ENCODE measurements at places on chromosomes 4 and X. TPM values are rescaled to one million over a fixed set of nuclear protein-coding genes. Genes with fewer than 3 reads are reported as not detected.

Gene ADRA2C
- not detected for total RNA-seq

GRCh38 chr4:27276307-27277073 is 415.8 kb downstream of the STIM2 start:
- no peaks in the 10 kb centered on the region for H3K4me1 ChIP-seq
- no peak for DNase-seq
- H3K36me3 ChIP-seq = no peaks in the 10 kb centered on the region
- peaks cover 2% of the 10 kb centered on the region for H3K27me3 ChIP-seq
- no peak overlapping the region for H3K4me3 ChIP-seq

GRCh38 chrX:154371789-154372300 is 2.6 kb downstream of the FLNA start:
- peaks cover 16% of the 10 kb centered on the region for H3K36me3 ChIP-seq
- no peak overlapping the region for H3K27ac ChIP-seq
- no peaks in the 10 kb centered on the region for H3K27me3 ChIP-seq
- peak overlapping the region; percentile 86 for H3K4me3 ChIP-seq
- H3K4me1 ChIP-seq = peaks cover 26% of the 10 kb centered on the region

GRCh38 chr4:77817304-77818072 is 1.7 kb downstream of the CNOT6L start:
- peak overlapping the region; percentile 93 for H3K27ac ChIP-seq
- peaks cover 63% of the 10 kb centered on the region for H3K4me1 ChIP-seq
- peak overlapping the region; percentile 99 for H3K4me3 ChIP-seq
- no peaks in the 10 kb centered on the region for H3K27me3 ChIP-seq
- peak; percentile 28 for DNase-seq
- H3K36me3 ChIP-seq = peaks cover 45% of the 10 kb centered on the region

GRCh38 chr4:123898946-123899666 is 502.5 kb downstream of the SPRY1 start:
- DNase-seq = no peak
- no peak overlapping the region for H3K4me3 ChIP-seq
- no peaks in the 10 kb centered on the region for H3K4me1 ChIP-seq
- peaks cover 3% of the 10 kb centered on the region for H3K27me3 ChIP-seq
- H3K27ac ChIP-seq = no peak overlapping the region
- H3K36me3 ChIP-seq = no peaks in the 10 kb centered on the region

All from activated CD4-positive, alpha-beta T cell treated with anti-CD3 and anti-CD28 coated beads for 36 hours (primary cell).